GM03348 (cell line): ENCODE measurements at places on chromosomes 2 and 18.

GRCh38 chr18:67864677-67865340 is 348.3 kb upstream of the DSEL start:
- DNase-seq = peak; percentile 53

GRCh38 chr2:1055014-1055595 is 104.5 kb downstream of the SNTG2 start:
- peak; percentile 92 for DNase-seq

- DNase-seq = no peak
Observed at GRCh38 chr2:1136846-1137245, 186.2 kb downstream of the SNTG2 start.

- peak; percentile 30 for DNase-seq
Observed at GRCh38 chr18:69518989-69519388, 118.3 kb downstream of the DOK6 start.

DNA sequence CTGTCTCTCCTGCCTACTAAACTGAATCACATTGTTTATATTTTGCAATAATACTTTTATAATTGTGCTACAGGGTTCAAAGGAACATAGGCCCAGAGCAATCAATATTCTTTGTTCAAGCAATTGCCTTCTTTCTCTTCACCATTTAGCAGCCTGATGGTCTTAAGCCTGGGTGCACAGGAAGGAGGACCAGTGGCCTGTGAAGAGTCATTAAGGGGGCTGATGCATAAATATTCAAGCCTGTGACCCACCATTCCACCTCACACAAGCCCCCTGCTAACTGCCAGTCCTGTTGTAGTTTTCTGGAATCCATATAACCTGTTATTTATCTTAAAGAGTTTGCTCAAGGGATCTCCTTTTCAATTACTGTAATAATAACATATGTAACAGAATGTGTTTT is 56.0 kb downstream of the ABCA12 start:
- DNase-seq = no peak

DNA sequence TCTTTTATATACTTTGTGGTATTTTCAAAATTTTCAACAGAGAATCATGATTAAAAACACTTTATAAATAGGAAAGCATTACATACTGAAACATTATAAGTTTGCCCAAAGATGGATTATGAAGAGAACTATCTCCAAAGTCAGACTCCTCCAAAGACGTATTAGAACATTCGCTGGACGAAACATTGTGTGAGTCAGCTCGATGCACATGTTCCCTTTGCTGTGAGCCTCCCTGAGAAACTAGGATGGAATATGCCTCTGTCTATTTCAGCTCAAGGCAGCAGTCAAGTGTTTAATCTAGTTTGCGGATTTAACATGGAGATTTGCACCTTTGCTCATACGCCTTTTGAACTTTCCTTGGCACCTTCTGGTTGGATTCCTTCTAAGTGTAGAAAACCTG is 92.2 kb upstream of the NCKAP5 start:
- DNase-seq = peak; percentile 40

DNA sequence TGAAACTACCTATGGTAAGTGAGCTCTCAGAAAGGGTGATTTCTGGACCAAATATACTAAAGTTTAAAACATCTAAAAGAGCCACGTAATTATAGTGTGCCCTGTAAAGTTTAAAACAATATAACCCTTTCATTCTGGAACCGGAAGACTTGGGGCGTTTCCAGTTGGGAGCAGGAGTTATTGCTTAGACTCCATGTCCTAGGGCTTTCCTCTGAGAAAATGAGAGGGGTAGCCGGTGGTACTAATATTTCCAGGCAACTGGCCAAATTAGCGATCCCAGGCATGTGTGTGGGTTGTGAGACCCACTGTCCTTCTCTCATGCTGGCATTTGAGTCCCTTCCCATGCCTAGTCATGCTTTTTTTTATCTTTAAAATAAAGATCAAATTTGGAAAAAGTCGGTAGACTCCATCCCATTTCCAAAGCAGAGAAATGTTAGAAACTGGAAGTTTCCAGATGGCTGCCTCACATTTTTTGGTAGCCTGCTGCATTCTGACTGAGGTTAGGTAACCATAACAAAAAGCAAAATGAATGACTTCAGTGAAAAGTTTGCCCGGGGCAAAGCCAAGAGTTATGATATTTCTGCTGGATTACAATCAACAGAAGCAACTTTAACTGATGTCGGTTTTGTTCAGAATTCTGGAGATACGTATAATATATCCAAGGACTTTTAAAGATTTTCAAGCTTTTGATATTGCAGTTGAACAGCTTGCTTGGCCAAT is 227.4 kb downstream of the SS18 start:
- no peak for DNase-seq

- DNase-seq = no peak
Observed at GRCh38 chr2:163731735-163732134, 4.1 kb downstream of the FIGN start.
